ENCODE measurements at places on chromosomes 4 and X.

- DNase-seq = peak; percentile 52
These were observed 82.9 kb downstream of the LAS1L start for GRCh38 chrX:65451663-65452062.

GRCh38 chr4:26239801-26240200 lies 81.0 kb upstream of the RBPJ start:
- no peak for DNase-seq

DNA sequence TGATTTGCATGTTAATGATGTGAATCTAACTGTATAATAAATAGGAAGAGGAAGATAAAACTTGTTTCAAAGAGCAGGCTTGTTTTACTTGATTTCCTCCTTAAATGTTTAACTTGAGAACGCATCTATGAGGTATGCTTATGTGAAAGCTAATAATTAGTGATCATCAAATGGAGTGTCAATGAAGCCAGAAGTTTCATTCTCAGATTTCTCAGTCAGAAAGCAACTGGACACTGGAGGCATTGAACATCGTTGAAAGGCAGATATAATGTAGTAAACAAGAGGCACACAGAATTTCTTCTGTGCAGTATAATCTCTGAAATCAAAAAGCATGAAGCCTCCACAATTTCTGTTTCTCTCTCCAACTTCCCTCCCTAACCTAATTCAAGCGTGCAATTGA lies 672.9 kb downstream of the ADGRL3 start:
- no peak for DNase-seq

DNA sequence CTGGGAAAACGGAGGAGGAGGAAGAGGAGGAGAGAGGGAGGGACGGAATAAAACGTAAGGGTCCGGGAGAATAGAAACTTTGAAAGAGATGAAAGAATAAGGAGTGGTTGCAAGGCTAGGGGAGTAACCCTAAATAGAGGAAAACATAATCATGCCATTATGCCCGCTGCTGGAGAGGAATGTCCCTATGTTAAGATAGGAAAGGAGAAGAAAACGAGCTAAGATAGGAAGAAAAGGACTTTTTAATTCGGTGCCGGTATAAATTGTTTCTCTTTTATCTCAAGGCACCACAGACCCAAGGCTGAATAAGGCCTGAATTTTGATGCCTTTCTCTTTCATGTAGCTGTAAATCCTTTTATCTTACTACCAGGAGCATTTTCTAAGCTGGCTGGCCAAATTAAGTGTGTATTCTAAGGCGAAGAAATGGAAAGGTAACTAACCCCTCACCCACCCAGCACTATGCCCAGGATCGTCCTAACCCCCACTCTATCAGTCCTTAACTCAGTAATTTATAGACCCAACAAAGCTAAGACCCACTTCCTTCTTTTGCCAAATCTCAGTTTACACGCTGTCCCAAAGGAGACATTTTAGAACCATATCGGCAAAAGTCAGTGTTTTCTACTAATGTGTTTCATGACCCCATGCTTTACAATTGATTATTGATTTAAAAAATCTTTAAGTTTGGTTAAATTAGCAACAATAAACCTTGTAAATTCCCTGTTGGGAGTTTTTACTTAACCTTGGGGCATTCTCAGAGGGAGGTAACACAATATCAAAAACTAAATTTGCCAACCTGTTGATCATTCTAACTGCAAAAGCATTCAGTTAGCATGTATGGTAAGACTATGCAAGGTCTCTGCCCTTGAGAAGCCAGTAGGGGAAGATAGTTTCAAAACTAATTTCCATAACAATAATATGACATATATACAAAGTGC lies 1.1 kb upstream of the CUL4B start:
- no peak for DNase-seq

DNA sequence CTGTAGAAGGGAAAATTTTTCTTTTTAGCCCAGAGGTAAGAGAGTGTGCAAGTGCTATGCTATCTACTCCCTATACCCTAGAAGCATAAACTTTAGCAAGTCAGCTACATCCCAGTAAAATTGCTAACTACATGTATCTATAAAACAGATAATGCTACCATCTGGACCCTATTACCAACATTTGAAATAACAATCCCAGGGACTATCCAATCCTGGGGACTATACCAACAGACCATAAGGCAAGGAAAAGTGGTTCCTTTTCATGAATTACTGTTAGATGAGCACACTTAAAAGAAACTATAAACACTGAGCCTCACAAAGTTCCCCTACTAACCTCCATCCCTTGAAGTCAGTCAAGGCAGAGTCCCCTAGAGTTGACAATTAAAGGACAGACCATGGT lies 213.6 kb upstream of the VEGFC start:
- no peak for DNase-seq

DNA sequence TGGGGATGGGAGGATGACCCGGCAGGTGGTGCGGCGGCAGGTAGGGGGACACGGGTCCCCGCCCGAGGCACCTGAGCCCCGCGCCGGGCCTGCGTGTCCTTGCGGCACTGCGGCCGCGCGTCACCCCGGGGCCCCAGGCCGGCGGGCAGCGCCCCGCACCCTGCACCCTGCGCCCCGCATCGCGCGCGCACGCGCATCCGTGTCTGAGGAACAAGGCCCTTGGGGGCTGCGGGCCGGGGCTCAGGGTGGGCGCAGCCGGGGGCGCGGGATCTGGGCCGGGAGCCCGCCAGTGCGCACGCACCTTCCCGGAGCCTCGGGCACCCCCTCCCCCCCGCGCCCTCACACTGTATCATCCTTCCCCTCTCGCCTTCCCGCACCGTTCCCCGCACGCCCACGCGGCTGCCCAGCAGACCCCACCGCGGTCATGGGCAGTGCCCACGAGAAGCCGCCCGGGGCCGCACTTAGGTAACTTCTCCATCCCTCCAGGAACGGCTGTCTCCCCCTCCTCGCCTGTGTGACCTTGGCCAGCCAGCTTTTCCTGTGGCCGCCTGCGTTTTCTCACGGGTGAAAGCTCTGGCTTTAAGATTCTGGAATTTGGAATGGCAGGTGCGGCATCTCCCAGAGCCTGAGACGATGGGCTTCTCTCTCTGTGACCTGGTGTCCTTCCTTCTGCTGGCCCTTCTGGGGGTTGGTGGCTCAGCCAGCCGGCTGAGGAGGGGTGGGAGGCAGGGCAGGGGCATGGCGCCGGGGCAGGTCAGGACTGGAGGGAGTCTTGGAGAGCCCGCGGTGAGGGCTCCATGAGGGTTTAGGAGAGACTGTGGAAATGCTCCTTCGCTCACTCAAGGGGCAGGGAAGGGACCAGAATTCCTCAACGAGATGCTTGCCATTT lies 748 bp downstream of the ATP2B3 start:
- DNase-seq = no peak

Measured in iris pigment epithelial cell (primary cell).